Fibroblast of pulmonary artery (primary cell): ENCODE measurements at places on chromosomes 13 and 19.

DNA sequence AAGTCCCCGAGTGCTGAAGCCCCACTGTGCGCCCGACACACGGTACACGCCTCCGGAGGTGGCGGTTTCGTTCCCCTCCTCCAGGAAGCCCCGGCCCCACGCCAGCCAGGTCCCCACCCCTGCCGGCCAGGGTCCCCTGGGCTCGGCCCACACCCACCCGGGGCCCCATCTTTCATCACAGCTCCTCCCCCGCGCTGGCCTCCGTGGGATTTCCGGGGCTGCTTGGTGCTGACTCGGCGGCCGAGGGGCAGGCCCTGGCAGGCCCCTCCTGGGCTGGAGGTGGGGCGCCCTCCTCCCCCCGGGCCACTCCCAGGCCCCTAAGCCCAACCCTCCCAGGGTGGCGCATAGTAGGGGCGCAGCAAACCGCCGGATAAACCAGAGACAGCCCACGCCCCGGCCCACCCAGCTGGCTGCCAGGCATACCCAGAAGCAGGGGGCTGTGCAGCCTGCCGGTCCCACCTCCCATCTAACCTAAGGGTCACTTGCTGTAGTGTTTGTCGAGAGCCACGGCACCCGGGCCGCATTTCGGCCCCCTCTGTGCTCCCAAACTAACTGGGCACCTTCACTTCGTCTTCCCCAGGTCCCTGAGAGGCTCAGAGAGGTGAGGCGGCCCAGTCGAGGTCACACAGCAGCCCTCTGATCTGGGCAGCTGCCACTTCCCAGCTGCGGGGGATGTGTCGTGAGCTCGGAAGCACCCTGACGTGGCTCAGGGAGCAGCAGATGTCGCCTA, 6.6 kb downstream of the ZBTB7A start:
- peak; percentile 54 for DNase-seq

GRCh38 chr19:43704002-43704705, 11.7 kb upstream of the IRGC start:
- DNase-seq = no peak

DNA sequence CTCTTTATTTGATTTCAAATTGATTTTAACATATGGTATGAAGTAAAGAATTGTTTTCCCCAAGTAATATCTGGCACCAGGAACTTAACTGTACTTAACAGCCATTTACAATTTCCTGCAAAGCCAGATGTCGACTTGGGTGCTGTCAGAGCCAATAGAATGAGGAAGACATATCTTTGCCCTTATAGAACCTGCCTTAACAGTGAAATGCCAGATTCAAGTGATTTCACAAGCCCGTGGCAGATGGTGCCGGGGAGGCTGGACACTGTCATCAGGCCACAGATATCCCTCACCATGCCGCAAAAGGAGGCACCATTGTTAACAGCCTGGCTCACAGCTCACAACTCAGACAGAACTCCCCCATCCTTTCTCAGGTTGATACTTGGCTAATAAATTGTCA, 48.7 kb downstream of the ESD start:
- no peak for DNase-seq

DNA sequence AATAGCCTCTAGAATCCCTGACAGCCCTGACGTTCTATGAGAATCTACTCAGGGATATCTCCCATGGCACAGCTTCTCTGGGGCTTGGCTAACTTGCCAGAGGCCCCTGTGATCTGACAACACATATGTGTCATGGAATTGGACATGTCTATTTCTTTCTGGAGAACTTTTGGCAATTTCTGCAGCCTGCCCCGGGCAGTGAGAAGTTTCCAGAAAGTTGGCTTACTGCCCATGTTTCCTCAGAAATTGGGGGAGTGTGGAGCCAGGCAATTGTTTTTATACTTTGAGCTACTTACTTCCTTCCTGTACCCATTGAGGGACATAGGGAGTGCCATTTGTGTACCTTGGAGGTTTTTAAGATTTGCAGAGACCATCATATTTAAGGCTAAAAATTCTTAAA, 98.9 kb downstream of the FLT1 start:
- DNase-seq = peak; percentile 53

DNA sequence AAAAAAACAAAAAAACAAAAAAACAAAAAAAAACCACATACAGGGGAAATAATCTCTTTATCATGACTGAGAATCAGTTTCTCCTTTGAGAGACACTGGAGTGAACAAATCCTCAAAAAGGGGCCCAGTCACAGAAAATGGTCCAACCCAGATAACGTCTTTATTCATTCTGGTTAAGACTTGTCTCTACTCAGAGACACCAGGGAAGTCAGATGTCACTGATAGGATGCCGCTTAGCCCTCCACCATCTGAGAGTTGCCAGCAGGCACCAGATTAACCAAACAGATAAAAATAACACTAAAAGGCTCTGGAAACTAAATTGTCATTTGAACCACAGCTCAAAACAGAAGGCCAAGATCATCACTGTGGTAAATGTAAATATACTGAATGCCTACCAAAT, 1163.4 kb upstream of the ATXN8OS start:
- DNase-seq = no peak

GRCh38 chr19:5585461-5586299, 17.9 kb upstream of the TINCR start:
- DNase-seq = no peak

- no peak for DNase-seq
These were observed 60.6 kb downstream of the LNX2 start for GRCh38 chr13:27559719-27560118.
